ENCODE measurements at places on chromosomes 4 and X. TPM values are rescaled to one million over a fixed set of nuclear protein-coding genes. Genes with fewer than 3 reads are reported as not detected.

Gene BTK
- 0.08 TPM for total RNA-seq

Gene LRCH2
- total RNA-seq: 0.02 TPM

Gene GUCY1B1
- 0.27 TPM for total RNA-seq

Gene TEX13B
- not detected for total RNA-seq

Gene PPM1K
- total RNA-seq: 0.98 TPM

Gene HEPH
- total RNA-seq: not detected

Gene GDPD2
- not detected for total RNA-seq

Gene FAAH2
- not detected for total RNA-seq

Gene VCX
- total RNA-seq: not detected
